ENCODE measurements at places on chromosomes 6 and 20.

- DNase-seq: no peak
Measured at GRCh38 chr6:46642928-46643751, 9.5 kb downstream of the CYP39A1 start.

- DNase-seq: no peak
Measured at GRCh38 chr6:3778701-3779573, 27.4 kb upstream of the PXDC1 start.

DNA sequence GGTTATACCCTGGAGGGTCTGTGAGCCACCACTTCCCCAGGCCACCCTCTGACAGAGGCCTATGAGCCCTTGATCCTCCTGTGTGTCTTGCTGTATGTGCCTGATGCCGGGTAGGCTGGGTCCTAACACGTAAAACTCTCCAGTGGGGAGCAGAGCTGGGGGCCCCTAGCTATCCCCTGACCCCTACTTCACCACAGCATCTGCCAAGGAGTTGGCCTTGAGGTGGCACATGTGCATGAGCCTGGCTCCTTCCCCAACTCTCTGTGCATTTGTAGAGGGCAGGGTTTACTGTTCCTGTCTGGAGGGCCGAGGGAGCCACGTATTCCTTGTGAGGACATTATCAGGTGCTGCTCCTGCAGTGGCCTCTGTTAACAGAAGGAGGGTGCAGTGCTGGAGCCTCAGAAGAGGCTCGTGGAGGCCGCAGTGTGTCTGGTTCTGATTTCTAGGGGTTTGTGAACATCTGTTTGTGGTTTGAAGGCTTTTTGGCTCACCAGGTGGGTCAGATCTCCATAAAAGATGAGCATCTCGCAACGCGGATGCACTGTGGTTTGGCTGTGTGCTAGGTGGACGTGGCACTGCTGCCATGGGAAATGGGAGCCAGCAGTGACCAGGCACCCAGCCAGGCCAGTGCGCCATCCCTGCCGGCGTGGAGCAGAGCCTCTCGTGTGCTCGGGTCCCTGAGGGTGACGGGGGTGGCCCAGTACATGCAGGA, 152.1 kb downstream of the DTNBP1 start:
- DNase-seq: no peak

DNA sequence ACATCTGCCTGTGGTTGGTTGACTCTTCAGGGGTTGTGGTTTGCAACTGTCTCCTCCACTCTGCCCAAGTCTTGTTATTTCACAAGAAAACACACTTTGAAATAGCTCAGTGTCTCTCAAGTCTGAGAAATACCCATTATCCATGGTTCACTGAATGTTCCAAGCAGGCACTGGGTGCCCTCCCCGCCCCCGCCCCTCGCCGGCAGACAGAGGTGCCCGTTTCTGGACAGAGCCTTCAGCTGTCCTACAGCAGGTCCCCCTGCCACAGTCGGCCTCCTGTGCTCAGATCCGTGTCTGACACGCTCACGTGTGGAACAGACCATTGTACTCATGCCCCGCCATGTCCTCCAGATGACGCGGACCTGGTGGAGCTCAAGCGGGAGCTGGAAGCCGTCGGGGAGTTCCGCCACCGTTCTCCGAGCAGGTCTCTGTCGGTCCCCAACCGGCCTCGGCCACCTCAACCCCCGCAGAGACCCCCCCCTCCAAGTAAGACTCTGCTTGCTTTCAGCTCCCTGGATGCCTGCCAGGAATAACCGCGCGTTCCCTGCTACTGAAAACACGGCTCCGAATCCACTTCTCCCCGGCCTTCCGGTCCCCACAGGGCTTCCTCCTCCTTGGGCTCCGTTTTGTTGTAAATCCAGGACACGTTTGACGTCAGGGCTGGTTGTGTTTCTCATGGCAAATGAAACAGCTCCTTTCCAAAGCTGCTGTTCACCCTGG, 81.4 kb downstream of the SERAC1 start:
- DNase-seq: no peak

GRCh38 chr6:151310852-151311767, 71.3 kb downstream of the AKAP12 start:
- DNase-seq: no peak

- no peak for DNase-seq
Measured at GRCh38 chr6:111813677-111814310, 59.5 kb downstream of the FYN start.

GRCh38 chr6:15063253-15063853, 182.5 kb upstream of the JARID2 start:
- no peak for DNase-seq

GRCh38 chr6:34894693-34895092, 5.6 kb downstream of the ANKS1A start:
- DNase-seq: no peak
